CD4-positive, alpha-beta memory T cell (primary cell): ENCODE measurements at places on chromosomes 11 and 22. TPM values are rescaled to one million over a fixed set of nuclear protein-coding genes. Genes with fewer than 3 reads are reported as not detected.
A peak's percentile ranks its signal among the peaks of the same experiment; 100 is the strongest.

The PATE1 gene
- total RNA-seq = not detected

The NRGN gene
- total RNA-seq = 0.67 TPM

The RAG2 gene
- not detected for total RNA-seq

The RAB36 gene
- total RNA-seq = 0.64 TPM

The UBQLN3 gene
- total RNA-seq = not detected

The CD3G gene
- 191 TPM for total RNA-seq

The FKBP2 gene
- 41.4 TPM for total RNA-seq

The IGLL5 gene
- total RNA-seq = not detected

The PRG3 gene
- not detected for total RNA-seq

The SLC39A13 gene
- 68.3 TPM for total RNA-seq

The LBHD1 gene
- 26.7 TPM for total RNA-seq

The GAL gene
- not detected for total RNA-seq

The SLC25A18 gene
- total RNA-seq = not detected

The PDE3B gene
- total RNA-seq = 222 TPM

The KRTAP5-11 gene
- total RNA-seq = not detected

The ZP1 gene
- 0.41 TPM for total RNA-seq

GRCh38 chr11:35030716-35031213, 108.2 kb upstream of the CD44 start:
- DNase-seq = no peak

DNA sequence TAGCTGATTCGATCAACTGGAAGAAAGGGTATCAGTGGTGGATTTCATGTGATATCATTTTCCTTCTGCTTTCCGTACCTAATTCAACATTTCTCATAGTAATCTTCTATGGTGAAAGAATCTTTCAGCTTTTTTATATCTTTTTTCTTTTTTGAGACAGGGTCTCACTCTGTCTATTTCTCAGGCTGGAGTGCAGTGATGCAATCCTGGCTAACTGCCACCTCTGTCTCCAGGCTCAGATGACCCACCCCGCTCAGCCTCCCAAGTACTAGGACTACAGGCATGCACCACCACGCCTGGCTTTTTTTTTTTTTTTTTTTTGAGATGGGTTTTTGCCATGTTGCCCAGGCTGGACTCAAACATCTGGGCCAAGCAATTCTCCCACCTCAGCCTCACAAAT, 18.6 kb upstream of the CHORDC1 start:
- no peak for DNase-seq

DNA sequence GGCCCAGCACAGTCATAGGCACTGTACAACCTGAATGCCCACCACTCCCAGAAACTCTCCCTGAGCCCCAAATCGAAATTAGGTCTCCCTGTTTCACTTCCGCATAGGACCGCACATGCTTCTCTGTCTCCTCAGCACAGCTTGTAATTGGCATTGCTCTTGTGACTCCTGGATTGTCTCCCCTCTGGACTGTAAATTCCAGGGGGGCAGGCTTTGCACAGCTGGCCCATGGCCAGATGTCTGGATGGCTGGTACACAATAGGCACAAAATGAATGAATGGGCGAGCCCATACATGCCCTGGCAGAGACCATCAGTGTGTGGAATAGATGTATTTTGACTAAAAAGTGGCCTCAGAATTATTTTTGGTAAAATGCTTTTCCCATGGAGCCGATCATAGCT, 63.3 kb upstream of the PHF21B start:
- no peak for DNase-seq

GRCh38 chr11:72642043-72642883, 32.0 kb downstream of the PDE2A start:
- peak; percentile 12 for DNase-seq

DNA sequence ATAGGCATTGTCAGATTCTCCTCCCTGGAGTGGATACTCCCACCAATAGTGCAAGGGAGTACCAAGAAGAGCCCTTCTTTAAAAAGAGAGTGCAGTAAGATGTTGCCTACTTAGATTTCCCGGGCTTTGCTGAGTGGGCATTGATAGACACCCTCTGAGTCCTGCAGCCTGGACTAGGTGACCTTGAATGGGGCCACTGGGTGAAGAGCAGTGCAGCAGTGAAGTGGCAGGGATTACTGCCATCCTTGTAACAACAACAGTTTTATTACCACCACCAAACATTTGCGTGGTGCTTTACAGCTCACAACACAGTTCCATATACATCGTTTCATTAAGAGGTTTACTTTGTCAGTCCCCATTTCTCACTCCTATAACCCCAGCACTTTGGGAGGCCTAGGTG, 59.4 kb downstream of the MICAL2 start:
- no peak for DNase-seq

DNA sequence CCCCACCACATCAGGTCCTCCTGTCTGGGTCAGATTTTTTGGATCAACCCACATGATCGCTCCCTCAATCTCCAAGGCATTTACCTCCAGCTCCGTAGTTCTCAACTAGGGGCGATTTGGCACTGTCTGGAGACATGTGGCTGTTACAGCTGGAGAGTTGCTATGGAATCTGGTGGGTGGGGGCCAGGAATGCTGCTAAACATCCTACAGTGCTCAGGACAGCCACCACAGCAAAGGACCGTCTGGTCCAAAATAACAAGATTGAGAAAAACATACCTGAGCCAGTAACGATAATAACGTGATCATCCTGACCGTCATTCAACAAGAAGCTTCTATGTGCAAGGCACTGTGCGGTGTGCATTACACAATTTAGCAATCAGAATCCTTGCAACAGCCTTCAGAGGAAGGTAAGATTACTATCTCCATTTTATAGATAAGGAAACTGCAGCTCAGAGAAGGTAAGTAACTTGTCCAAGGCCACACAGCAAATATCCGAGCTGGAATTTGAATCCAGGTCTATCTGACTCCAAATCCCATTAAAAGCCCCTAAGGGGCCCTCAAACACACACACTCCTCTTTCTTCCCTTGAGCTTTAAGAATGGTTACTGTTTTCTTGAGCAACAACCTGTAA, 14.3 kb upstream of the CRY2 start:
- no peak for DNase-seq

- no peak for DNase-seq
Observed at GRCh38 chr11:122205036-122205435, 89.0 kb upstream of the BLID start.

GRCh38 chr11:82858556-82859091, 41.6 kb downstream of the PRCP start:
- no peak for DNase-seq

DNA sequence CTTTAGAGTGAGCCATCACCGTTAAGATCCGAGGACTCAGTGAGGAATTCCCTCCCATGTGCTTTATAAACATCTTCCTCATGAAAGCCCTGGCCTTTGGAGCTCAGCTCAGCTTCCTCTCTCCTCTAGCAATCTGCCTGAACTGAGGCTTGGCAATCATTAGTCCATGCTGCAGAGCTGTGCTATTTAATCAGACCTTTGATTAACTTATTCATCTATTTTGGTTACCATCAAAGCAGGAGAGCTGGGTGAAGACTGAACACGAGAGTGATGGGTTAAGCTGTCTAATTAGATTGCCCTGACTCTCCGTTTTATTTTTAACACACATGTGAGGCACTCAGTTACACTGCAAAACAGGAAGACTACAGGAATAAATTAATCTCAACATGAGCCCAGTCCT, 351.3 kb downstream of the LARGE1 start:
- no peak for DNase-seq

DNA sequence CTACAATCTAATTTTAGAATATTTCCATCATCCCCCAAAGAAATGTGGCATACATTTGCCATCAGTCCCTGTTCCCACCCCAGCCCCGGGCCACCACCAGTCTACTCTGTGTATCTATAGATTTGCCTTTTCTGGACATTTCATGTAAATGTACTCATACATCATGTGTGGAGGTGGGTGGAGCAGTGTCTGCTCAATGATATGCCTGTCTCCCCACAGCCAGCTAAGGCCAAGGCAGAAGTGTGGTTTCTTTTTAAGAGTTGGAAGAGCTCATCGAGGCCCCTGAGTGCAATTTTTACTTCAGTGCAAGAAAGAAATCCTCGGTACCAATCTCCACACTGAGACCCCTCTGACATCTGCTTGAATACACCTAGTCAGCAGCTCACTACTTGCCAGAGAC, 80.5 kb downstream of the TP53I11 start:
- no peak for DNase-seq

- DNase-seq = peak; percentile 15
Observed at GRCh38 chr11:1881442-1882264, 10.0 kb downstream of the PRR33 start.

DNA sequence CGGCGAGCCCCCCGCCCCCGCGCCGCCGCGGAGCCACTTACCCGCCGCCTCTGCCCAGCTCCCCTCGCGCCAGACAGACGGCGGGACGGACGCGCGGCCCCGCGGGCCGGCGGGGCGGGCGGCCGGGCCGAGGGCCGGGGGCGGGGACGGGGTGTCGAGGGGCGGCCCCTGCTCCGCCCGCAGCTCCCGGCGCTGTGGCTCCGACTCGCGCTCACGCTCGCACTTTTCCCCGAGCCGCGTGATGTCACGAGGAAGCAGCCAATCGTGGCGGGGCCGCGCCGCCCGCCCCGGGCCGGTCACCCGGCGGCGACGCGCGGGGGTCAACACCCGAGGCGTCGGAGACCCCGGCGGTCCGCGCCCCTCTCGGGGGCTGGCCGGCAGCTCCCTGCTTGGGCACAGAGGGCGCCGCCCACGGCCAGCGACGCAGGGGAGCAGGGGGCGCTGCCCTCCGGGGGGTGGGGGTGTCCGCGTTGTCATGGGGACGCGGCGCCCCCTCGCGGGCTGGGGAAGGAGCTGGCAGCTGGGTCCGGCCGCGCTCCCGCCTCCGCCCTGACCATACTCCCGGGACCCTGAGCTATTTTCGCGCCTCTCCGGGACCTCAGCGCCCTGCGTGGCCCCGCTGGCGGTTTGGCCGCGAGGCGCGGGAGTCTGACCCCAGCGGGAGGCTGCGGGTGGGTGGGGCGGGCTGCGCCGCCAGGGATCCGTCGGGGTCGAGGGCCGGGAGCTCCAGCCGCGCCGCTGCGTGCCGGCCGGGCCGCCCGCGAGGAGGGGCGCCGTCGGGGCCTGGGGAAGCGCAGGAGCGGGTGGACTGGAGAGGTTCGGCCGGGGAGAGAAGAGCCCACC, at the start of gene CHRM4:
TSS of gene CHRM4 (minus strand) at position 199 of the 843 bp plus-strand sequence. CDS start 5,219 bp downstream, outside the sequence.
- DNase-seq = no peak

- DNase-seq = peak; percentile 10
Observed at GRCh38 chr11:86869966-86870570, 69.7 kb downstream of the PRSS23 start.

DNA sequence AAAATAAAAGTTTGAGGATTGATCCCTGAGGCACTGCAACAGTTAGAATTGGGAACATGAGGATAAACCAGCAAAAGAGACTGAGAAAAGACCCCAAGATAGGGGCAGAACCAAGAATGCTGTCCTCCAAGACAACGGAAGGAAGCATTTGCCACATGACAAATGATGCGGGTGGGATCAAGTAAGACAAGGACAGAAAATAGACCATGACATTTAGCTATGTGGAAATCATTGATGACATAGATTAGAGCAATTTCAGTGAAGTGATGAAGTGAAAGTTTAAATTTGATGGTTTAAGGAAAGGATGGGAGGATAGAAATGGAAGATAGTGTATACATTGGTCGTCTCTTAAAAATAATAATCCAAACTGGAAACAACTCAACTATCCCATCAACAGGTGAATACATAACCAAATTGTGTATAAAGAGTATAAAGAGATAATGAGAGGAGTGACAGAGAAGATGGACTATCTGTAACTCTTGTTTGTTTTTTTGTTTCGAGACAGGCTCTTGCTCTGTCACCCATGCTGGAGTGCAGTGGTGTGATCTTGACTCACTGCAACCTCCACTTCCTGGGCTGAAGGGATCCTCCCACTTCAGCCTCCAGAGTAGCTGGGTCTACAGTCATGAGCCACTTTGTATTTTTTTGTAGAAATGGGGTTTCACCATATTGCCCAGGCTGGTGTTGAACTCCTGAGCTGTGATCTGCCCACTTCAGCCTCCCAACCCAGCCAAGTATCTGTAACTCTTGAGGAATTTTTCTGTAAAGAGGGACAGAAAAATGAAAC, 48.7 kb upstream of the FDX1 start:
- no peak for DNase-seq

- peak; percentile 61 for DNase-seq
Observed at GRCh38 chr11:64652586-64653387, 61.8 kb downstream of the SLC22A12 start.

- peak; percentile 34 for DNase-seq
Observed at GRCh38 chr11:61020551-61021235, 49.2 kb downstream of the CD6 start.

GRCh38 chr11:2221591-2221990, 48.8 kb downstream of the ASCL2 start:
- no peak for DNase-seq

- no peak for DNase-seq
Observed at GRCh38 chr11:70608568-70609470, 210.5 kb downstream of the CTTN start.

DNA sequence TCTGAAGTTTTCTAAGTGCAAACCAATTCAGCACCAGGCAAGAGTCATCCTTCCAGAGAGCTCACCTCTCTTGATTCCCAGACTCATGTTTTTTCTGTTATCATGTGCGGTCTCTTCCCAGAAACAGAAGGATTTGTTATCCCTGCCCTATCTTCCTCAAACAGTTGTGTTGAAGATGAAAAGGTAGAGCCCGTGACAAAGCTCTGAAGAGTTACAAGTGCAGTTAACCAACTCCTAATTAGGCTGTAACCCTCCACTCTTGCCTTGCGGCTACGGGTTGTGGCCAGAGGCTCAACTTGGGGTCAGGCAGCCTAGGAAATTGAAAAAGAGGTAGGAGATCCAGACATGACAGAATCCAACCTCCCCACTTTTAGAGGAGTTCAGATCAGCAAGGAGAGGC, 76.2 kb upstream of the CADM1 start:
- no peak for DNase-seq

DNA sequence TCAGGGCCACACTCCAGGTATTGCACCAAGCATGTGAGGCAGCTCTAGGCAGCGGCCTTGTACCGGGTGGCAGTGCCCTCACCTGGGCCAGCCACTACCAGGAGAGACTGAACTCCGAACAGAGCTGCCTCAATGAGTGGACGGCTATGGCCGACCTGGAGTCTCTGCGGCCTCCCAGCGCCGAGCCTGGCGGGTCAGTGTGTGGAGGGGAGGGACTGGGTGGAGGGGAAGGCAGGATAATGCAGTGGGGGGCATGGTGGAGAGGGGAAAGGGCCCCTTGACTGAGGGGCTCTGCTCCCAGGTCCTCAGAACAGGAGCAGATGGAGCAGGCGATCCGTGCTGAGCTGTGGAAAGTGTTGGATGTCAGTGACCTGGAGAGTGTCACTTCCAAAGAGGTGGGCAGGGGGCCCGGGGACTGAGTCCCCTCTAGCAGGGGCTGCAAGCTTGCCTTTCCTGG, 4.2 kb downstream of the SSH3 start:
- DNase-seq = no peak

DNA sequence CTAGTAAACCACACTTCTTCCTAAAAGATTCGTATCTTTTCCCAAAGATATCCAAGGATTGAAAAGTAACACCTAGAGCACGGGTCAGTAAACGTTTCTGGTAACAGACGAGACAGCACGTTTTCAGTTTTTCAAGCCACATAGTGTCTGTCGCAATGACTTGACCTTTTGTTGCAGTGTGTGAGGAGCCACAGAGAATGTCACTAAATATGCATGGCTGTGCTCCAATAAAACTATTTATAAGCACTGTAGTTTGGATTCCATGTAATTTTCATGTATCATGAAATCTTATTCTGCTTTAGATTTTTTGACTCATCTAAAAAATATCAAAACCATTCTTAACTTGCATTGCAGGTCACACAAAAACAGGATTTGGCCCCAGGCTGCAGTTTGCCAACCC, 18.3 kb upstream of the MICAL3 start:
- no peak for DNase-seq
